ENCODE measurements at places on chromosomes 11 and 22.

- no peak for DNase-seq
Observed at GRCh38 chr11:121070951-121071845, 29.8 kb upstream of the TECTA start.

DNA sequence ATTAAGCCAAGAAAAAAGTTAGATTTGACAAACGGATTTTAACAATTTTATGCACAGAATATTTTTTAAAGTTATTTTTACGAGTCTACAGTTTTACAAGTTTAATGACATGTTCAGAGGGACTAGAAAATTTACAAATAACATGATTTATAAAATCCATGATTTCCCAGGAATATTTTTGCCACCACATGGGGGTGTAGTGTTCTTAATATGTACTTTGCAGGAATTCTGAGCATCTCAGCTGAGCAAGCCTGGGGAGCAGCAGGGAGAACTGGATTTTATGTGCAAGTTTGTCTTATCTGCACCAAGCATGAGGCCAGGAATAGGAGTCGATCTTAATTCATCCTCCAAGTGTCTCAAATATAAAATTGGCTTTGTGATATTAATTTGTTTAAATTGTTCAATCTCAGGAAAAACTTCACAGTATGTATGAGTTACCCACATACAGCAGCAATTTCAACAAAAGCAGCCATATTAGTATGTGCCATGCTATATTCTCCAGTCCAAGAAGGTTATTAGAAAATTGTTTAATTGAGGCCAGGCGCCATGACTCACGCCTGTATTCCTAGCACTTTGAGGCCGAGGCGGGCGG is 826.3 kb downstream of the DLG2 start:
- no peak for DNase-seq

DNA sequence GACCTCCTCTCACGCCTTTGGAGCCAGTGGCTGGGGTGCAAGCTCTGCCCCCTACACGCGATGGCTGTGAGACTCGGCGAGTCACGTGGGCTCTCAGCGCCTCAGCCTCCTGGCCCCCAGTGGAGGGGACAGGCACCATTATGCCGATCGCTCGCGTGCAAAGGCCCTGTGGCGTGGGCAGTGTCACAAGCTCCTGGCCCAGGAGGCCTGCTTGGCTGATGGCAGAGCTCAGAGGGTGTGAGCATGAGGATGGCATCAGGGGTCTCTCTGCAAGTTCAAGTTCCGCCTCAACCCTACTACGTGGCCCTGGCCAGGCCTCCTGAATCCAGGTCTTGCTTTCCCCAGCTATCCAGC is 90.8 kb upstream of the KCNQ1OT1 start:
- DNase-seq = no peak

DNA sequence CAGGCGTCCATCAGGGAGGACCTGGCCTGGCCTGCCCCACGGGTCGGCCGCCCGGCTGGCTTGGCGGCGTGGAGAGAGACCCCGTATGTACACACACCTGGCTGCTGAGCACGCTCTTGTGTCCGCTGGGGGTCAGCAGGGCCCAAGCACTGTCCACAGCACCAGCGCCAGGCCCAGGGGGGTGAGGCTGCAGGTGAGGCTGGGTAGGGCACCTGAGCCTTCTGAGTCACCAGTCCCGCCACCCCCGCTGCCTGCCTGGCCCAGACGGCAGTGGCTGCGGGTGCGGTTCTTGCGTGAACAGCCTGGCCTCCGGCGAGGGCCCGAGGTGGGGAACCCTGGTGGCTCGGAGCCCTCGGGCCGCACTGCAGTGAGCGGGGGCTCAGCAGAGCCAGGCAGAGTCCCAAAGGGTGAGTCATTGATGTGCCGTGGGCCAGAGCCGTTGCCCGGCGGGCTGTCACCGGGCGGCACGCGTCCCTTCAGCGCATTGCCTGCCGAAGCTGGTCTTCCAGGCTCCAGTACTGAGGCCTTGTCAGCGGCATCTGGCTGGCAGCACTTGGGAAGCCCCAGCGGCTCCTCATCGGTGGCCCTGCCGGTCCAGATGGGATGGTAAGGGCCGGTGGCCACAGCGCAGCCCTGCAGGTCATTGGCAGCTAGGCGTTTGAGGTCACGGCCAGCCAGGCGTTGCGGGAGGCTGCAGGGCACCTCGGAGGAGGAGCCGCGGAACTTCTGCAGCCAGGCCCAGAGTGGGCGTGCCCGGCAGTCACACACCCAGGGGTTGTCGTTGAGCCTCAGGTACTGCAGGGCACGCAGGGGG is 26.3 kb downstream of the RTN4R start:
- DNase-seq = no peak

GRCh38 chr11:80632156-80632555 is 1191.3 kb upstream of the TENM4 start:
- no peak for DNase-seq

GRCh38 chr11:47524291-47524874 is 28.5 kb downstream of the CELF1 start:
- DNase-seq = no peak

DNA sequence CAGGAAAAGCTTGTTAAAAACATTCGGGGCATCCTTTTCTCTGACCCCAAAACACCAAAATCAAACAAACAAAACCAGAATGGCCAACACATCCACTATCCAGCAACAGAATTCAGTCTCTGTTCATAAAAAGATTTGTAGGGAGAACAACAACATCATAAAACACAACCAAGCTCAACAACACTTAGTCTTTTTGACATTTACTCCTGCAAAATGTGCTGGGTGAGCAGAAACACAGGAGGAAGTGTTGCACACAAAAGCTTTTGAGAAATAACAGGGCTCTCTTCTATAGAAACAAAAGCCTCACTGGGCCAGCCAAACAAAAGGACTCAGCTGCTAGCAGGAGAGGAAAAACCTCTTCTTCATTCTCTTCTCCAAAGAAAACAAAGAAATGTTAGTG is 736.0 kb upstream of the CCDC90B start:
- no peak for DNase-seq

DNA sequence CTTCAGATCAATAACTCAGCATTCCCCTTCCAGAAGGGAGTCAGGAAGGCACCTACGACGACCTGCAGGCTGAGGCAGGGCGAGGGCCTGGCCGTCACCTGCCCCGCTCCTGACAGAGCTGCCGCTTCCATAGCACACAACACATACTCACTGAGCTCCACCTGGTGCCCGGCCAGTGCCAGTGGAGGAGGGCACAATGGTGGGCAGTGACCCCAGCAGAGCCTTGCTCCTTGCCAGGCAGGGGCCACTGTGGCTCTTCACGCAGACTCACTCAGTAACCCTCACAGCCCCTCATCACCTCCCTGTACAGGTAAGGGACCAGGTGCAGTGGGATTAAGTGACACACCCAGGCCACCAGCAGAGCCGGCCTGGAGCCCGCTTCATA is 24.6 kb downstream of the LRFN4 start:
- no peak for DNase-seq

All from activated CD4-positive, alpha-beta T cell treated with anti-CD3 and anti-CD28 coated beads for 24 hours (primary cell).